ENCODE measurements at places on chromosomes 2 and 18.

GRCh38 chr18:59728816-59729215 lies 31.6 kb upstream of the CCBE1 start:
- no peak for DNase-seq

DNA sequence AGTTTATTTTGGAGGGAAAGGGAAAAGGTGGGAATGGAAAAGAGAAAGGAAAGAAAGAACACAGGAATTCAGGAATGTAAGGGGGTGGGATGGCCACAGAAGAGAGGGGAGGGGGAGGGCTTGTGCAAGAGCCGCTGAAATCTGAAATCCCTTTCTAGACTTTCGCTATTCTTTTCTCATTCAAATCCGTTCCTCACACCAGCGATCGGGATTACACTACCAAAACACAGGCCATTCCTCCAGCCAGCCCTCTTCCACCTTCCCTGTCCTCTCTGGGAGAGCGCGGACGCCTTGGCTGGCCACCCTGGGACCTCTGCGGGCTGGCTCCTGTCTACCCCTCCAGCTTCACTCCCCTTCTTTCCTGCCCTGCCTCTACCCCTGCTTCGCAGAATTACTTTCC lies 102.3 kb downstream of the CDCA7 start:
- DNase-seq, result no peak

GRCh38 chr2:220185766-220186305 lies 558.4 kb downstream of the SLC4A3 start:
- peak; percentile 4 for DNase-seq

GRCh38 chr2:15892151-15892880 lies 48.0 kb upstream of the MYCN start:
- no peak for DNase-seq

- peak; percentile 23 for DNase-seq
Observed at GRCh38 chr18:54020156-54020745, 204.2 kb downstream of the MBD2 start.

DNA sequence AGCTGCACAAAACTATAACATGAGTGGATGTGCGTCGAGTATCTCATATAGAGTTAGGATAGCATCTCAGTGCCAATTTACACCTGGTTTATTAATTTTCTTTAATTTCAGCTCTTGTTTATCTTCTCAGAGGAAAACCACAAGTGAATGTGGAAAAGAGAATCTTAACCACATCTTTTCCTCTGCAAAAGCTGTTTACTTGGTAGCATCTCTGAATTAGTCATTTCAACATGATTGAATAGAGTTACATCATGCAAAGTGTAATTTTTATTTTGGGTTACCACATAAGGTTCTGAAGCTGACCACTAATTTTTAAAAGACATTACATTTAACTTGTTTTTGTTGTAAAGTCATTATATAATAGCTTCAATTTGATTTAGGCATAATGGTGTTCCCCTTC lies 83.8 kb upstream of the FAM237A start:
- DNase-seq, result no peak

- DNase-seq, result peak; percentile 96
Observed at GRCh38 chr2:179454443-179455171, 190.0 kb upstream of the SESTD1 start.

GRCh38 chr18:62912885-62913284 lies 197.5 kb downstream of the PHLPP1 start:
- no peak for DNase-seq

DNA sequence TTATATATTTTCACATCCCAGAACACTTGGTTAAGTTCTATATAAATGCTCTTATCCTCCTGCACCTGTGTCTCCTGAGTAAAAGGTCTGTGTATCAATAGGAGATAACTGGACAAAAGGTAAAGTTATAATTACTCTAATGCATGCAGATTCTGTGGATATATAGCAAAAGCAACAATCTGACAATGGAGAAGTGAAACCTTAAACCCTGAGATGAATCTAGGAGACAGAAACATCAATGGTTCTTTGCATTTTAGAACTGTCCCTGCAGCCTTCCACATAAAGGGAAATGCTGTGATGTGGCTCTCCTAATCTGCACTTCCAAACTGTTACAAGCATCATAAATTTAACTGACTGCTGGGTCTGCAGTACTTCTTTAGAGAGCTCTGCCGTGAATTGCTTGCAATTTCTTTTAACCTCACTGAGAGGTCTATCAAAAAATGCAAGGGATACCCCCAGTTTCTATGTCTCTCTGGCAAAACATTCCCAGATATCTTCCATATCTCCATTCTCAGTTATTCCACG lies 42.8 kb upstream of the FSIP2 start:
- DNase-seq, result no peak

- DNase-seq, result no peak
Observed at GRCh38 chr18:37286801-37287200, 278.8 kb downstream of the CELF4 start.

- DNase-seq, result no peak
Observed at GRCh38 chr18:54950221-54950620, 9.0 kb downstream of the CCDC68 start.

DNA sequence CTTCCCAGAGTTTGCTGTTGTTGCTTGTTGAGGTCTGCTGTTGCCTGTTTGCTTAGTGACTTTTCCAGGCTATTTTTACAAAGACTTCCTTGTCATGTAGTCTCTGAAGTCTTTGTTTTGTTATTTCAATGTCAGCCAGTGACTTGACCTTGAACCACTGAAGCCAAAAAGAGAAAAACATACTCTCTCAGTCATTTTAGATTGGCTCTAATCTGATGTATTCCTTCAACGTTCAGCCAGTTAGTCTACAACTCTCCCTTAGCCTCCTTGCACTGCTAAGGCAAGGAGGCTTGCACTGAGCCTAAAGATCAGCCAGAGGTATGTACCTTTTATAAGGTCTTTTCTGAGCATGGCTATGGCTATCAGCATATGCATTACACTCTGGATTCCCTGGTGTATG lies 27.9 kb downstream of the KIAA1328 start:
- no peak for DNase-seq

DNA sequence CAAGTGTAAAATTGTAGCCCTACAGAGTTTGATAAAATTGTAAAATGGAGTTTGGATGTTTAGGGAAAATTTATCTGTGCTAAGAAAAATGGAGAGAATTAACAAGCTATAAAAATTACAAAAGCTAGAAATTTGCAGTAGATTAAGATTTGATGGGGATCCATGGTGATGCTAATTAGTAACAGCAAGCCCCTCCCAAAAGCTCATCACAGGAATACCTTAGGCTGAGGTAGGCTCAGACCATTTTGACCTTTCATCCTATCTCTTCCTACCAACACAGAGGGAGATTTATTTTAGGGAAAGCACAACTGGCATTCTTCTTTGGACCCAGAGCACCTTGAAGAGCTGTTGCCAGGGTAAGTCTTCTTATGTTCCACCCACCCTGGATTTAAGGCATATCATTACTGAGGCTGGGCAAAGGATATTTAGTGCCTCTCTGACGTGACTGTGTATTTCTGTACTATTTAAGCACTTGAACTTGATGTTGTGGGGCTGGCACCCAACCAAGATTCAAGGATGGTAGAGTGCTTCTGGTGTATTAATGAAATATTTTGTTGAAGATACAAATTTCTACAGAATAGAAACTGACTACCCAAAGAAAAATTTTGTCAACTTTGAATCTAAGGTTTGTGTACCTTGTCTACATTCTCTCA lies 70.8 kb upstream of the SLC39A10 start:
- DNase-seq, result no peak

GRCh38 chr2:240327566-240327965 lies 107.9 kb upstream of the GPC1 start:
- DNase-seq, result no peak

- peak; percentile 74 for DNase-seq
Observed at GRCh38 chr2:179569831-179570233, 291.6 kb downstream of the ZNF385B start.

- no peak for DNase-seq
Observed at GRCh38 chr2:190202604-190203003, 117.0 kb downstream of the HIBCH start.

GRCh38 chr18:13003466-13003896 lies 12.3 kb downstream of the CEP192 start:
- DNase-seq, result peak; percentile 91

DNA sequence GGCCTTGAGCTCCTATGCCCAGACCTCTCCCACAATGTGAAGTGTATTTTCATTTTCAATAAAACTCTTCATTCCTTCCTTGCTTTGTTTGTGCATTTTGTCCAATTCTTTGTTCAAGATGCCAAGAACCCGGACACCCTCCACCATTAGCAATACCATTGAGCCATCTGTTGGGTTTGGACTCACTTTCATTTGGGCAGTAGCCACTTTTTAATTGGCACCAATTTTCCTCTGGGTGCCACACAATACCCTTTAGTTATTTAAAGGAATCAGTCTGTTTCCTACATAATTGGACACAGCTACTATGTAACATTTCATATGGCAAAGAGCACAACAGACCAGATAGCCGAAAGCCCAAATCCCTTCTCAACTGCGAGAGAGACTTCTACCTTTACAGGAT lies 22.5 kb upstream of the SLC35G4 start:
- DNase-seq, result no peak

DNA sequence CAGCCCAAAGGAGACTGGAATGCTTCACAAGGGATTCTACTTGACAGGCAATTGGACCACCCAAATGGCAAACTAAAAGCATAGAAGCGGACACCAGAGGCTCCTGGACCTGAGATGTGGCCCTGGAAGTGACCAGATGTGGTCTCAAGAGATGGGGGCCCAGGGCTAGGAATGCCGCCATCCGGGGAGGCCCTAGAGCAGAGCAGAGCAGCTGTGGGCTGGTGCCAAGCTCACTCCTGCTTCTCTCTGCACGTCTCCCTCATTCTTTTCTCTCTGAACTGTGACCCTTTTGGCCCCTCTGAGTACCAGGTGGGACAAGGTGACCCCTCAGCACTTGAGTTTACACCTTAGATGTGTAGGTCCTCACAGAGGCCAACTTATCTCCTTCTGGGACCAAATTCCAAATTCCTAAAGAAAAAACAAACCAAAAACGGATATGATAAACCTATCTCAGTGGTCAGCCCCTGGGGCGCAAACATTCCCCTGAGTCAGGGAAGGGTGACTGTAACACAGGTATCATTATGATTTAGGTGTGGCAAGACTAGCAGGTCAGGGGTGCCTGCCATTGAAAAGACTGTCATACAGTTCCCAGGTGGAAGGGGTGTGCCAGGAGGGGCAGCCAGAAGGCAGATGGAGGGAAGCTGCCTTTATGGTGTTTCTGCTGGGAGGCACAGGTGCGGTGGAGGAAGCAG lies 6.5 kb upstream of the IL1R2 start:
- DNase-seq, result no peak

Data from EH (cell line).